ENCODE measurements at places on chromosomes 16 and 17.

DNA sequence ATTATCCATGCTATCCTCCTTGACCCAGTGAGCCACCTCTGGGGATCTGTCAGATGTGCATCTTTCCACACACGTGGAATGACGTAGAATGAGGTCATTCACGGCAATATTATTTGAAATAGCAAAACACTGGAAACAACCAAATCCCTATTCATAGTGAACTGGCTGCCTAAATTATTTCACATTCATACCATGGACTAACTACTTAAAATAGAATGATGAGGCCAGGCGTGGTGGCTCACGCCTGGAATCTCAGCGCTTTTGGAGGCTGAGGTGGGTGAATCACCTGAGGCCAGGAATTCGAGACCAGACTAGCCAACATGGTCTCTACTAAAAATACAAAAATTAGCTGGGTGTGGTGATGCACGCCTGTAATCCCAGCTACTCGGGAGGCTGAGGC lies 75.5 kb downstream of the RAP1GAP2 start:
- no peak for DNase-seq

- DNase-seq = no peak
Measured at GRCh38 chr17:78342449-78343186, 17.3 kb downstream of the SOCS3 start.

- DNase-seq = no peak
Measured at GRCh38 chr16:2842340-2843000, 12.4 kb downstream of the ZG16B start.

GRCh38 chr17:4938688-4939545 lies 929 bp downstream of the SLC25A11 start:
- DNase-seq = no peak

GRCh38 chr17:9984768-9985167 lies 79.7 kb upstream of the RCVRN start:
- DNase-seq = no peak

DNA sequence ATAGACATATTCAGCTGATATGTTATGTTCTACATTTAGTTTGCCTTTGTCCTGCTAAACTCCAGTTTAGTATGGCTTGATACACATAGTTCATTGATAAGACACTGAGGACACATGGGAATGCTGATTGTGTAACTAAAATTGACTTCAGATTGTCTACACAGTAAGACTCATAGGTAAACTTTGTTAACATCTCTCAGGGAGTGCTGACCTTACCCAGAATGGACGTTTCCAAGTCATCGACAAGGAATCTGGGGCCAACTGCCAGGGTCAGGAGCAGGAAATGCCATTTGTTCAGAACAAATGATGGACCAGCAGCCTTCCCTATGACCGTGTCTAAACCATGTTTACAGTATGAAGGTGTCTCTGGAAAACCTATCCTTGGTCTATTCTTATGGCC lies 58.7 kb downstream of the DYNLRB2 start:
- no peak for DNase-seq
